ENCODE measurements at places on chromosomes 2 and 18.
A peak's percentile ranks its signal among the peaks of the same experiment; 100 is the strongest.

DNA sequence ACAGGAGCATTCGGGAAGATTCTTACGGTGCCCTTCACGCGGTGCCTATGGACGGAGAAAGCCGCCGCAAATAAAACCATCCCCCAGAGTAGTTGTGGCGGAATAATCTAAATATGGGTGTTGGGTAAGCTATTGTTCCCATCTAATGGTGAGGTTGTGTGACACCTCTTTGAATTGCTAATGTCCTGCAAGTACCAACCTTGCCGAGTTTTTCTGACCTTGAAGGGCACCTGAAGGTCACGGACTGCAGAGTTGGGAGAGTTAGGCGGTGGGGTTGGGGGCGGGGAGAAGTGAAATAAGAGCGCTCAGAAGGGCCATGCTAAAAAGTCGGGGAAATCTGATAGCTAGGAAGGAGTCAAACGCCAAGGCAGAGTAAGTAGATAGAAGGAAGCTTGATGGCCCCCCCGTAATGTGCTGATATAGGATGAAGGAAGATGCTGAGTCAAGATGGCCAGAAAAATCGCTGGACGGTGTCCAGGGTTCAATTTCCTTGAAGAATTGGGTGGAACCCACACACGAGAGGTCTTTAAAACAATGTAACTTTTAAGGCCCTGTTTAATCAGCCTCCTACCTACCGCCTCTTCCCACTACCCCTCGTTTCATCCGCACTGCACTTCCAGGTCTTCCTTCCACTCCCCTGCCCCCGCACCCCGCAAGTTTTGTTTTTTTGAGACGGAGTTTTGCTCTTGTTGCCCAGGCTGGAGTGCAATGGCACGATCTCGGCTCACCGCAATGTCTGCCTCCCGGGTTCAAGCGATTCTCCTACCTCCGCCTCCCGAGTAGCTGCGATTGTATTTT is 600 bp downstream of the KATNAL2 start:
- DNase-seq: peak; percentile 31

DNA sequence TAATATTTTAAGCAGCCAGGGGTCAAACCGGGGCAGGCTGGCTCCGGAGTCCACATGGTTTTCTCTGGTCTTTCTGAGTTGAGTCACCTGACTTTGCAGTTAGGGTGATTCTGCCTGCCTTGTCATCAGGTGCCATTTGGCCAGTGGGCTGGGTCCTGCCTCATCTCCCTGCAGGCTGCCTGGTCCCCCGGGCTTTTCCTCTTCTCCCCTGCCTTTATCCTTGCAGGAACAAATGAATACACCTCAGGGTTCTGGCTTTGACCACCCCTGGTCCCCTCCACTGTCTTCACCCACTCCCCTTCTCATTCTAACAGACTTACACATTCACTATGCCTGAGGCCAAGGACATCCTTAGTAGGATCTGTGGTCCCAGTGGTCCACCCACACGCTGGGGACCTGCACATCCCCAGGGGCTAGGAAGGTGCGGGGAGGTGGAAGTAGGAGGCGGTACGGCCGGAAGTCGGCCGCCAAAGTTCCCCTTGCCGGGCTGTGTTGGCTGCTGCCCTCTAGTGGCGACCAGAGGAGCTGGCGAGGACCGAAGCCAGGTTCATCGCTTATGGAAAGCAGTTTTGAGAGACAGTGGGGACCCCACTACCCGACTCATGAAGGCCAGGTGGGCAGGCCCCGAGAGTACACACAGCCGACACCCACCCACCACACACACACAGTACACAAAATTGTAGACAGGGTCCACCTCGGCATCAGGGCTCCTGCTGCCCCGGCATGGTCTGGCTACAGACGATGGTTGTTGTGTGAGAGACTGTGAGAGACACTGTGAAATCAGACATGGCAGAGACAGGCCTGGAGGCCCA is 6.3 kb upstream of the TEX261 start:
- peak; percentile 70 for DNase-seq

- peak; percentile 40 for DNase-seq
These were observed 678.8 kb downstream of the KCNJ3 start for GRCh38 chr2:155377266-155377680.

- no peak for DNase-seq
These were observed 42.0 kb downstream of the MYO7B start for GRCh38 chr2:127577503-127577902.

- DNase-seq: no peak
These were observed 37.6 kb upstream of the PARD3B start for GRCh38 chr2:204507636-204508035.

- no peak for DNase-seq
These were observed 17.4 kb downstream of the LDLRAD4 start for GRCh38 chr18:13235981-13236380.

- peak; percentile 51 for DNase-seq
These were observed 19.3 kb upstream of the PDE1A start for GRCh38 chr2:182446087-182446486.

DNA sequence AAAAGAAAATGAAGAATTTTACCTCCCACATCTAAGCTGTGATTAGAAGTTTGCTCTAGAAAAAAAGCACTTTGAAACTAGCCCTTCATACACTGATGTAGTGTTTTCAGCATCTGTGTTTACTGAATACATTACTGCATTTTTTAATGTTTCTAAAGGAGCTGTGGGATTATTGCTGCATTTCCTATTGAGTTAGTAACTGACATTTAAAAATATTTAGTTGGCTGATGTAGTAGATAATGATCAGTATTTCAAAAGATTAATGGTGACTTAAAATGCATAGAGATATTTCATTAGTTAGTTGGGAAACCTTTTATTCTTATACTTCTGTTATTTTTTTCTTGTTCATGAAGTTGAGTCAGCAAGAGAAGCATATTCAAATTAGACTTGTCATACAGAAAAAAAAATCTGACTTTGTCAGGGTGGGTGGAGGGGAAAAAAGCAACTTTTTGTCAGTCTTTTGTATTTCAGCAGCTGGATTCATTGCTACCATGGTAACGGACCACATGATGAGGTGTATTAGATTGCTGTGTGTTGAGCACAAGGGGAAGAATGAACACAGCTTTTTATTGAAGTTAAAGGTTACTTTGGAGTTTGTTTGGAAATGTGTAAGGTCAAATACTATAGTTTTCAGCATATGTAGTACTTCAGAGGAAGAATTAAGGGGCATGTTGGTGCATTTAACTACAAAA is at the start of gene DTNA:
TSS of gene DTNA (plus strand) at position 549 of the 692 bp plus-strand sequence. CDS start 45,679 bp downstream, outside the sequence.
- peak; percentile 98 for DNase-seq

DNA sequence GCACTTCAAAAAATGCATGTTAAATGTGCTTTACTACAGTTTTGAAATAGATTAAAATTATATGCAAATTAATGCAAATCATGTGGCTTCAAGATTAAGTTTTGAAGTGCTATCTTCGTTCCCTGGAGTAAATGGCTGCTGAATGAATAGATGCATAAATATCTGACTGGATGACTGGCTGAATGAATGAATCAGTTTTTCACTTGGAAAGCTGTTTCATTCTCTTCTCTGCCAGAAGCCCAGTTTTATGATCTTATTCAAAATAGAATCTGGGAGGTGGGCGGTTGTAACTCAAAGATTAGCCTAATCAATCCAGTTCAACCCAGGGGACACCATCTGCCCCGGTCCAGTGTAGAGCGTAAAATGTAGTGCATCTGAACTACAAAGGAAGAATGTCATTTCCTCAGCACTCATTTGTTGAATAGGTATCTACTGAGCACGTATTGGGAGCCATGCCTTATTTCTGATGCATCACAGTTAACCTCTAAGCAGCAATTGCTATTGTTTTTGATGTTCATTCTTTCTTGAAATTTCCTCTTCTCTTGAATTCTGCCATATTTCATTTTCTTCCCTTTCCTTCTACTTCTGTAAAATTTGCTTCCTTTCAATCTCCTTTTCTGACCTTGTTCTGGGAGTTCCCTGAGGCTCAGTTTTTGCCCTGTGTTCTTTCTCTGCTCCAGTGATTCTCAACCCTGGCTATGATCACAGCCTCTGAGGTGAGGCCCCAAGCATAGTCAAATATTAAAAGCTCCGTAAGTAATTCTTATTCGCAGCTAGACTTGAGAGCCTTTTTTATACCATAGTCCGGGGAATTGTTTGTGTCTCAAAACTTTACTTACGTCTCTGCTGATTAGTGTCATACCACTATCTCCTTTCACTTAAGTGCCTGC is 282.7 kb downstream of the PARD3B start:
- no peak for DNase-seq

- no peak for DNase-seq
These were observed 19.8 kb downstream of the SMAD7 start for GRCh38 chr18:48930926-48931325.

- no peak for DNase-seq
These were observed 301.8 kb downstream of the C1D start for GRCh38 chr2:67760995-67761394.

DNA sequence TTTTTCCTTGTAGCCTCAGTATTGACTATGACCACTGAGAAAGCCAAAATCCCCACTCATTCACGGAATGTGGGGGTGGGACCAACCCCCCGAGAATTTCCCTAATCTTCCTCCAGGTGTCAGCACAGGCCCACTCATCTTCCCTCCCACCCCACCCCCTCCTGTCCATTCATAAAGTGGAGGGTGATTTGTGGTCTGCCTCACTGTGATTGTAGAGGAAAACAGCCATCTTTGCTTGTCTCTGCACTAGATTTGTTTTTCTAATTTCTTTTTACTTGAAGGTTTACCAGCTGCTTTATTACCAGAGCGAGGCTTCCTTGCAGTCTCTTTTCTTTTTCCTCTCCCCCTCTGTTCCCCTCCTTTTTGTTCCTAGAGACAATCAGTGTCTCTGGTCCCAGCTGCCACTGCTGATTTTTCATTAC is 171.8 kb downstream of the ICOS start:
- peak; percentile 3 for DNase-seq

DNA sequence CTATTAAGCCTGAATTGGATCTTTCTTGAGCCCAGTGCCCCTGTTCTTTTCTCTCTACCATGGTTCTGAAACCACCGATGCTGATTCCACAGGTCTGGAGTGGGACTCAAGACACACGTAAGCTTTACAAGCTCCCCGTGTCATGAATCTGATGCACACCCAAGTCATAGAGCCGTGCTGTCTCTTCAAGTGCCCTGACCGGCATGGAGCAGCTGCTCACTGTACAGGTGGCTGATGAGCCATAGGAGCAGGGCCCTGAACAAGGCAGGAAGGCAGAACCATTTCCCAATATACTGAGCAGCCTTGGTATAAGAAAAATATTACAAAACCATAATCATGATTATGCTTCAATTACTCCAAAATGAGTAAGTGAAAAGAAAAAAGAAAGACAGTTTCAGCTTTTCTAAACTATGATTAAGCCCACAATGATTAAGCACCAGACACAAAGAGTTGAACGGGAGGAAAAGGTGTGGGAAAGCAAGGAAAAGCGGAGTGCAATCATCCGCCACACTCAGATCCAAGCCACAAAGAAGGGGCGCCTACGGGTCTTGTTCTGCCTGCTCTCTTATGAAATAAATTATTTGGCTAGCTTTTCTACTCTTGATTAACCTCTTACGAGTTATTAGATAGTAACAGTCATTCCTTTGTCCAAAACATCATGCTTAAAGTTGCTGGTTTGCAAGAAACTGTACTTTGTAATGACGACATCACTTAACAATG is 41.7 kb downstream of the NOL10 start:
- no peak for DNase-seq

DNA sequence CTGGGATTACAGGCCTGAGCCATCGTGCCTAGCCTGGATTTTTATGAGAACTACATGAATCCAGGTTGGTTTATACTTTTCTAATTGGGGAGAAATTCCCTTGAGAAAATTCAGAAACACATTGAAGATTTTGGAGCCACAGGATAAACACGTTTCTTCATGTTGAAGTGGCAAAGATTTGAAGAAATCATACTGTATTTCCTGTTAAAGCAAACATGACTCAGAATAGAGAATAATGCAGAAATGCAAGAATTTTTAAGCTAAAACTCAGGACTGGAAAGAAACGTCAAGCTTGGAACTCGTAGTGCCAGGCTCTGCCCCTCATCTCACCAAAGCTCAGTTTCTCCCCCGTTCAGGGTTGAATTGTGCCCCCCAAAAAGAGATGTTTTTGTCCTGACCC is 32.1 kb upstream of the TAF1B start:
- DNase-seq: no peak

DNA sequence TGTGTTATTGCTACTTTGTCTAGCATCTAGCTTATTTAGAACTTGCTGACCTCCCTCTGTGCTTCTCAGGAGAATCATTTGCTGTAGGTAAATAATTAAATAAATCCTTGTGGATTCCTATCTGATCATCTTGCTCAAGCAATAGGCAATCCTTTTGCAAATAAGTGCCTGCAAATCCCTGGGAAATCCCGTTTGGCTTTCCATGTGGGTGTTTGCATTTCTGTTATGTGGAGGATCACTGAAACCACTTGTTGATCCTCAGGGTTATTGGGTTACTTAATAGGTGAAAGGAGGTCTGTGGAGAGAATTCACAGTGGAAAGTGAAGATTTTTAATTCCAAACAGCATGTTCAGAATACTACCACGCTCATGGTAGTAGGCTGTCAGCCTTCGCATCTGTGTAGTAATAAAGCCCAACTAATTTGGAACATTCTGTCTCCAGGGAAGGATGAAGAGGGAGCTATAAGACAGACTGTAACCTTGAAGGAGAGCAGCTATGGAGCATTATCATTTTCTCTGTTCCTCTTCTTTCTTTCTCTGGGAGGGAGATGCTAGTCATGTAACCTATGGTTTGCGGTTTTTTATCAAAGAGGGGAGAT is 72.5 kb downstream of the GULP1 start:
- DNase-seq: no peak

DNA sequence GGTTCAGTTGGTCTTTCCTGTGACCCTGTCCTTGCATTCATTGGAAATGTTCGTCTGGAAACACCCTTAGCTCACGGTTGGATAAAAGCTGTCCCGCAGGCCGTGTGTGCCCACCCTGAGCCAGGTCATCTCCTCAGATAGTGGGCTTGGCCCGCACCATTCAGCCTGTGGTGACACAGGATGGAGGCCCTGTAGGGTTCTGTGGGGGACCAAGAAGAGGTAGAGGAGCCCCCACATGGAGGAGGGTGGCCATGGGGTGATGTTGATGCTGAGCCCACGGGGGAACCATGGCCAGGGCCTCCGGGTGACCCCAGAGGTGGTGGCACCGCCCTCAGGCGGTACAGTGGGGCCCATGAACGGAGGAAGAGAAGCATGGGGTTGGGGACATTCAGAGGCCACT is 62.7 kb downstream of the ASAP2 start:
- DNase-seq: no peak

DNA sequence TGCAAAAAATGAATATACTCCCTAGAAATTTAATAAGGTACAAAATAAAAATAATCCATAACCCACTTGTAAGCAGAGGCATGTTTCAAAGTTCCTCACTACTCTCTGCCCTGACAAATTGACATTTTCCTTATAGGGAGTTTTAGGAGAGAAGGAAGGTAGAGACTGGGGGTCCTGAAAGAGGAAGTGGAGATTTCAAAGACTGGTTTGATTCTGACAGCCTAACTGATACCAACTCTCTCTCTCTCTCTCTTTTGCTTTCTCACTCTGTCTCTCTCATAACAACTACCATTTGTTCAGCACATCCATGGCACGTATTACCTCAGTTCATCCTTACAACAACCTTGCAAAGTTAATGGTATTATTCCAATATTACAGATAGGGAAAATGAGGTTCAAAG is 18.6 kb downstream of the FZD7 start:
- no peak for DNase-seq

GRCh38 chr2:47046271-47046670 is 108.8 kb downstream of the STPG4 start:
- peak; percentile 22 for DNase-seq

Data from cardiac fibroblast (primary cell).